ENCODE measurements at places on chromosomes 11 and 22.

DNA sequence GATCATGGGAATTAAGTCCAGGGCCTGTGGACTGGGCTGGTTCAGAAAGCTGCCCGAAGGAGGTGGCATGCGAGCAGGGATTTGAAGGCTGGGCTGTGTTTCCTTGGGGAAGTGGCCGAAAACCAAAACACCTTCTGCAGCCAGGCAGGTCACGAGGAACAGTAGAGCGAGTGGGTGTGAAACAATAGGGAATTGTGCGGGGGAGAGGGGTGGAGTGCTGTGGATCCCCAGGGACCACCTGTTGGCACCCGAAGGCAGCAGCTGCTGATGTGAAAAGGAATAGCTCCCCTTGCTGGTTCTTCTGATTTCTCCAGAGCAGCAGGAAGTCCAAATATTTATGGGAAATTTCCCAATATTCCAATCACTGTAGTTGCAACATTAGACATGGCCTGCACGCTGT lies 24.6 kb downstream of the TP53I11 start:
- no peak for DNase-seq

GRCh38 chr11:2409611-2410468 lies 9.3 kb downstream of the TSSC4 start:
- DNase-seq = peak; percentile 66

- DNase-seq = no peak
Measured at GRCh38 chr11:117693344-117693743, 103.7 kb downstream of the DSCAML1 start.

- DNase-seq = no peak
Measured at GRCh38 chr11:133825666-133826065, 19.6 kb downstream of the SPATA19 start.

- no peak for DNase-seq
Measured at GRCh38 chr11:1522081-1522424, 35.5 kb upstream of the MOB2 start.

- DNase-seq = no peak
Measured at GRCh38 chr11:90874986-90875385, 652.1 kb upstream of the CHORDC1 start.

GRCh38 chr11:75858613-75859012 lies 43.6 kb downstream of the UVRAG start:
- DNase-seq = no peak

- no peak for DNase-seq
Measured at GRCh38 chr11:14636119-14636518, 7.5 kb upstream of the PDE3B start.

- DNase-seq = peak; percentile 21
Measured at GRCh38 chr11:107563702-107564101, 1.8 kb downstream of the ALKBH8 start.

DNA sequence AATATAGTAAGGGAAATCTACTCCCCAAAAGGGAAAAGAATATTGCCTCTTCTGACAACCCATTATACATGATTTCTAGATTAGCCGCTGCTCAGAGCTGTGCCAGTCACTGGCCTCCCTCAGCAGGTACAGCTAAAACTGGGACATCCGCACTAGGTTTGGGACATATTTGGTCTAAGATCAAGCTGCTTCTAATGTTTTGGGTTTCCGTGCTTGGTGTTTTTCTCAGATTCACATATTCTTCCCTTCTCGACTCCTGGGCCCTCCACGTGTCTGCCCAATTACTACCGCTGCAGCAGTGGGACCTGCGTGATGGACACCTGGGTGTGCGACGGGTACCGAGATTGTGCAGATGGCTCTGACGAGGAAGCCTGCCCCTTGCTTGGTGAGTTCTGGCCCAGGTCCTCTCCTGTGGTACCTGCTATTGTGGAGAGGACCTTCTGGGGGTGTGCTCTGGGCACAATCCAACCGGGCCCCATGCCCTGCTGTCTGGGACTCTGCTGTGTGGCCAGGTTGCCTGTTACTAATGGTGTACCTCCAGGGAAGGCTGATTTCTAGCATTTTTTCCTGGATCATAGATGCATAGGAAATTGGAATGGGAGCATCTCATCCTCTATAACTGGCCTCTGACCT lies 138.1 kb upstream of the SORL1-AS1 start:
- no peak for DNase-seq

- no peak for DNase-seq
Measured at GRCh38 chr11:67492069-67492727, 9.4 kb downstream of the AIP start.

- no peak for DNase-seq
Measured at GRCh38 chr22:30918761-30919160, 49.8 kb downstream of the MORC2 start.

DNA sequence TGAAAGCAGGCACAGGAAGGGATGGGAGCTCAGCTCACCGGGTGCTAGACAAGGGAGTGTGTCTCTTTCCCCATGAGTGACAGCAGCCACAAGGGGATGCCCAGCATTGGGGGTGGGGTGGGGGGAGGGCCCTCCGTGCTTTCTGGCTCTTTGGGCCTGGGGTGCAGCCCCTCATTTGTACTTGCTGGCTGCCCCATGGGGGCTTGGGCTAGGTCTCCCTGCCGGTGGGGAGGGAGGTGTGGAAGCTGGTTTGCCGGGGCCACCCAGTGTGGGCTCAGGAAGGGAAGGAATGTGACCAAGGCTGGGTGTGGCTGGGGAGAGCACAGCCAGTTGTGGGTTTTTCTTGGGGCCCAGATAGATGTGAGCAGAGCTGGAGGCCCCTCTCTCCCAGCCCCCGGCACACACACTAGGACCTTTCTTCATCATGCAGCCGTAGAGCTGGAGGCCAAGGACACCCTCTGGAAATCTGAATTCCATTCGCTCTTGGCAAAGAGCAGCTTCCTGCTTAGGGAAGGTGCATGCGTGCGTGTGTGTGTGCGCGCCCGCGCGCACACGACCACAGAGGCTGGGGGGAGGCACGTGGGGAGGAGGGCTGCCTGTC lies 25.8 kb downstream of the KCNQ1OT1 start:
- no peak for DNase-seq

- DNase-seq = no peak
Measured at GRCh38 chr11:119901657-119902577, 172.9 kb upstream of the NECTIN1 start.

- no peak for DNase-seq
Measured at GRCh38 chr11:85809191-85809590, 1.8 kb downstream of the SYTL2 start.

- no peak for DNase-seq
Measured at GRCh38 chr11:128095466-128095981, 491.8 kb downstream of the ETS1 start.

DNA sequence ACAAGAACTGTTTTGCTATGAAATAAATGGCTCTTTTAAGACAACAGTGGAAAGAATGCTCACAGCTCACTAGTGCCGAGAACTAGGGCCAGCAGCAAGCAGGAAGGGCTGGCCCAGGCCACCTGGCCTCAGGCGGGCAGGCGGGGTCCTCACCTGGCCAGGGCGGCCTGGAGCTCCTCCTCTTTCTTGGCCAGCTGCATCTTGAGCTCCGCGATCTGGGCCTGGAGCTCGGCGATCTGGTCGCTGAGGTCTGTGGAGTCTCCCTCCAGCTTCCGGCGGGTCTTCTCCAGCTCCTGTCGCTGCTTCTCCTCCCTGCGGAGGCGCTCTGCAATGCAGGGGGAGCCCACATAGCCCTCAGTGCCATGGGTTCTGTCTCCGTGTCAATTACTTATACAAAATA lies 43.8 kb downstream of the APOL1 start:
- DNase-seq = no peak

DNA sequence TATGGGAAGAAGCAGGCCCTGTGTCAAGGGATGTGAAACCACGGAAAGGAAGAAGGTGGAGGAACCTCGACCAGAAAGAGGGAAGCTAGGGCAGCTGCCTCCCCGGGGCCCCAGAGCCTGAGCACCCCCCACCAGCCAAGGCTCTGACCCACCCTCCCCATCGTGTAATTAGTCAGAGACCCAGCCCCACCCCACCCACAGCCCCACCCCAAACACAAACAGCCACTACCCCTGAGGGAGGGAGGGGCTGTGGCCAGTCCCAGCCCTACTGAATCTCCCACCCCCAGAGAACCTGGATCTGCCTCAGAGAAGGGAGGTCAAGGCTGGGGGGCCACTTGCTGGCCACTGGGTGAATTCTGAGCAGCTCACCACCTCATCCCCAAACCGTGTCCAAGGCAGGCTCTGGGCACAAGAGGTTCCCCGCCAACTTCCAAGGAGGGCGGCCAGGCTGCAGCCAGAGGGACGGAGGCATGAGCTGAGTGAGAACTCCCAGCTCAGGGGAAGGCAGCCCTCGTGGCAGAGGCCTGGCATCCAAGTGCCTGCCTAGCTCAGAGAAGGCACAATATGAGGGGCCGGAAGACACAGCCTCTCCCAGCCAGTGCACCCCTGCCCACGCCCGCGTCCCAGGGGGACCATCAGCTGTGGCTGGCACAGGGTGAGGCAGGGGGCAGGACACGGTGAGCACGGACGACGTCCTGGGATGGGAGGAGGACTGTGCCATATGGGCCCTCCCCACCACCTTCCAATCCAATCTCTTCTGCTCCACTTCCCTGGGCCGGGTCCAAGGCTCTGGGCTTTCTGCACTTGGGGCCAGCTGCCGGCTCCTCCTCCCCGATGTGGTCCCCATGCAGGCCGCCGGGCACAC lies 2.7 kb downstream of the PLXNB2 start:
- no peak for DNase-seq

DNA sequence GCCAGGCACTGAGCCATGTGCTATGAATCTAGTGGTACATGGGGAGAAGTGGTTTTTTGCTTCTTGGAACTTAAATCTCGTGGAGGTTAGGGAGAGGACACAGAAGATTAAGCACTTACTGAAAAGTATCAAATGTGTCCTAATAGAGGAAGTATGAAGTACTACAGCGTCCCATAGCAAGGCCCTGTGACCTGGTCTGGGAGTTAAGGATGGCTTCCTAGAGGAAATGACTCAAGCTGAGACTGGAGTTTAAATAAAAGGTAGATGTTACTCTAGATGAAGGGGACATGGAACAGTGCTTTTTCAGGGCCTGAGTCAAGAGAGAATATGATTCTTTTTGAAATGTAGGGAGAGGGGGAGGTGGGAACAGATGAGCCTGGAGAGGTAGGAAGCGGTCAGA lies 202.9 kb downstream of the GRIK4 start:
- no peak for DNase-seq

GRCh38 chr22:17695986-17696385 lies 57.4 kb downstream of the BCL2L13 start:
- no peak for DNase-seq

DNA sequence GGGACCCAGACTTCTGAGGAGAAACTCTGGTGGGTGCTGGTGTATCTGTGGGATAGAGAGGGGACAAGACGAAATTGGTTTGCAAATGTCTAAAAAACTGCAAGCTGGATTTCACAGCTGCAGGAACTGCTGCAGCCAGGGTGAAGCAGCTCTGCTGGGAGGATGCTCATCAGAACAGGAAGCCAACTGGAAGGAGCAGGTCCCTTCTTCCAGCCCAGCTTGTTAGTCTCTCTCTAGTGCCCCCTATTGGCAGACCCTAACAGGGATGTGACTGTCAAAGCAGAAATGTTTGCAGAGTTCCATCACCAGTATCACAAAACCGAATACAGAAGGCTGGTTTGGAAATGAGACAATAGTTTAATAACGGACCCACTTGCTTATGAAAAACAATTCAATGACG lies 74.8 kb upstream of the SLC22A12 start:
- DNase-seq = no peak

- DNase-seq = no peak
Measured at GRCh38 chr11:128405714-128406662, 181.4 kb downstream of the ETS1 start.

- no peak for DNase-seq
Measured at GRCh38 chr22:33542722-33543121, 377.6 kb downstream of the LARGE1 start.

GRCh38 chr11:26764315-26764714 lies 42.5 kb upstream of the SLC5A12 start:
- no peak for DNase-seq

GRCh38 chr22:23306438-23306921 lies 126.2 kb downstream of the BCR start:
- DNase-seq = no peak

DNA sequence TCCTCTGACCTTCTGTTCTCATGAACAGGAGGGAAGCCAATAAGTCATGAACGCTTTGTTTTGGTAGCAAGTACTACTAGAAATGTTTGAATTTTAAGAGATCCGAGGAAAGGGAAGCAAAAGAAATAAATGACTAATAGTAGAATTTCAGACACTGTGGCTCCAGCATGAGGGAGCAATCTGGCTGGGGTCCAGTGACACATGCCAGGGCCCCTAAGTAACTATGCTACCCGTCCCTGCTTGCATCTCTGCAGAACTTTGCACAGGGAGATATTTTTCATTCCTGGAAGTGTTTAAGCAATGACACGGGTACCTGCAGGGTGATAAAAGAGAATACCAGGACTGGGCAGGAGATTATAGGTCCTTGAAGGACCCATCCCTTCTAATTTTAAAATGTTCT lies 7.3 kb upstream of the ADAMTS8 start:
- no peak for DNase-seq

DNA sequence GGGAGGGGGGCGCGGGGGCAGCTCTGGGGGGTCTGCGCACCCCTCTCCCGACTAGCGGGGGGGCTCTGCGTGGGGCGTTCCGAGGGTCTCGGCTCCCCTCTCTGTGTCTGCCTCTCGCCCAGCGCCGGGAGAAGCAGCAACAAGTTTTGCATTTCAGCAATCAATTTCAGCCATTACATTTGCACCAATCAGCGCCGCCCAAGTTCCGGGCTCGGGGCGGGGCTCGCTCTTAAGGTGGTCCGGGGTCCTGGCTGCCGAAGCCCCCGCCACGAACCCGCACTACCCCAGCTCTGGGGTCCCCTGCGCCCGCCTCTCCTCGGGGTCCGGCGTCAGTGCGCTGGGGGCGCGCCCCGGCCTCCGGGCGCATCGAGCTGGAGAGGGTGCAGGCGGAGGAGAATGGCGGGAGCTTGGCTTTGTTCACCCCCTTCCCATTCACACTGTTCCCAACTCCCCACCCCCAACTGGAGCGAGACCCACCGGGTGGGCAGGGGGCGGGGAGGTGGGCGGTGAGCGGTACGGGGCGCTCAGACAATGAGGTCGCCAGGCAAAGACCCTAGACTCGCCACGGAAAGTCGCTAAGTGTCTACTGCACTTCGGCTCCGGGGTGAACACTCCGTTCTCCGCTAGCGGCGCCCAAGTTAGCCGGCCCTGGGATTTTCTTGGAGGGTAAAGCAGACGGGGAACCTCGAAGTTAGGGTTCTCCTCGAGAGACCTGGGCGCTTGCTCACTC lies at the start of gene MN1:
MN1 (minus strand) TSS at position 141 of the 730 bp plus-strand sequence. CDS start 1,213 bp downstream, outside the sequence.
- DNase-seq = peak; percentile 75

- no peak for DNase-seq
Measured at GRCh38 chr11:109612496-109612895, 190.5 kb downstream of the C11orf87 start.

DNA sequence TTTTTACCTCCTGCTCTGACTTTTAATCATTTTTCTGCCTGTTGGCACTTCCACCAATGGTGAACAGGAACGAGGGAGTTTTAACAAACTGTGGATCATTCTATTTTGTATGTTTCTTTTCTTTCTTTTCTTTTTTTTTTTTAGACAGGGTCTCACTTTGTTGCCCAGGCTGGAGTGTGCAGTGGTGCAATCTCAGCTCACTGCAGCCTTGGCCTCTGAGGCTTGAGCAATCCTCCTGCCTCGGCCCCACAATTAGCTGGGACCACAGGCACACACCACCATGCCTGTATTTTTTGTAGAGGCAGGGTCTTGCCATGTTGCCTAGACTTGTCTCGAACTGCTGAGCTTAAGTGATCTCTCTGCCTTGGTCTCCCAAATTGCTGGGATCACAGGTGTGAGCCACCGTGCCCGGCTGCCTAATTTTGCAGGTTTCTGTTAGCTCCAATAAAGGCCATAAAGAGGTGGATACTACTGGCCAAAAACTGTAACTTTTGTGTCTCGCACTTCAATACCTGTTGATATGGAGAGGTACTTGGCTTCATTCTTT lies 59.8 kb downstream of the SLC25A17 start:
- no peak for DNase-seq

- no peak for DNase-seq
Measured at GRCh38 chr11:12042215-12042676, 33.8 kb upstream of the DKK3 start.
